ENCODE measurements at places on chromosomes 1 and 21.

- no peak for DNase-seq
Observed at GRCh38 chr1:89037186-89037585, 14.5 kb upstream of the GBP3 start.

DNA sequence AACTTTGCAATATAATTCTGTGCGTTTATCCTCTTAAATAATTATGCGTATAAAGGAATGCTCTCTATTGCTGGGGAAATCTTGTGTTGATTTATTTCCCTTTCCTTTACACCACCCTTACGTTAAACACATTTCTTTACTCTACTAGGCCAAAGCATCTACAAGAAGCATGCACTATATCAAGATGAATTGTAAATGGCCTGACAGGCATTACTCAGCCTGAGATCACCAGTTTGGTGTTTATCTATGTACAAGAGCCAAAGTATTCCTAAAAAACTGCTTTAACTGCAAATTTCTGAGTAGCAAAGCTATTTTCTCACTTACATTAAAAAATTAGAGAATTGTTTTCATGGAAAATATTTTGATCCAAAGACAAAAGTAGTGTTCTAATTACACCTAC, 114.8 kb downstream of the TYW3 start:
- DNase-seq = no peak

- DNase-seq = no peak
Observed at GRCh38 chr1:184684285-184685074, 70.2 kb downstream of the EDEM3 start.

DNA sequence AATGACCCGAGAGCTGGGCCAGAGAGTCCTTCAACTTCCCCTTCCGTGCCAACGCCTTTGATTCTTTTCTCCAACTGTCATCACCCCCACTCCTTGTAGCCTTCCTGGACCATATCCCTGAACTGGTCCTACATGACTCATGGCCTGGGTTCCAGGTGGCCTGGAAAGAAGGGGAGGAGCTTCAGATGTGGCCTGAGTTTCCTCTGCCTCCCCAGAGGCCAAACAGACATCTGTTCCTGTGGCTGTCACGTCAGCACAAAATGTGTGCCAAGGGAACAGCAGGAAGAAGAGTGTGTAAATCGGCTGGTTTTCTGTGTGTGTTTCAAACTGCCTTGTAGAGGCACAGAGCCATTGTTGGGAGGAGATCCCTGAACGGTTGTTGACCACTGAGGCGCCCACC, 24.9 kb upstream of the KIRREL1 start:
- DNase-seq = no peak

DNA sequence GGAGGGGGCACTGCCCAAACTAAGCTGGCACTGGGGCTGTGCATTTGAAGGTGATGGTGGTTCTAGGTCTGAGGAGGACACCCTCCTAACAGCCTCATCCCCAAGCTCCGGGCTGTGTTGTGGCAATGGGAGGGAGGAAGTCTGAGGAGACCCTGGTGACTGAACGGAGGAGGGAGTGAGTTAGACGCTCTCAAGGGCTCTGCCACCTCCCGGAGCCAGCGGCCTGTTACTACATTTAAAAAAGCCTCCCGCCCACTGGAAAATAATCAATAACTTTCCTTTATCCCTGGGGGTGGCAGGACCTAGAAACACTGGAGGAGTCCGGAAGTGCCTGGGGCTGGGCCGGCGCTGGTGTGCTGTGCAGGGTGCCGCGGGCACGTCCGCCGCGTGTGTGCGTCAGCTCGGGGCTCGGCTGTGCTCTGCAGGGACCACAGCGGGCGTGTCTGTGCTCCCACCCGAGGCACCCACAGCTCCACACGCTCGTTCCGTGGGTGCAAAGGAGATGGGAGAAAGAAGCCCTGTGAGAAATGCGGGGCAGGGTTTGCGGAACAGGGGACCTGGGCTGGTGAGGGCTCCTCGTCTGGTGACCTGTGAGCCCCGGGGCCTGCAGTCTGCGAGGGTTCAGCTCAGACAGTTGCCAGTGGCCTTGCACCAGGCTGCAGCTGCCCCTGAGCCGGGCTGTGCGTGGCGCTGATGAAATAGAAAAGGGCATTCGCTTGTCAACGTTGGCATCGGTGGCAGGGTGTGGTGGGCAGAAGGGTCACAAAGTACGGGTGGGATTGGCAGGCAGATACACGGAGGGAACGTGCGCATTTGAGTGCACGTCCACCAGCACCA, 5.3 kb downstream of the SAMD11 start:
- DNase-seq = no peak
